ENCODE measurements at places on chromosomes 1 and 21. TPM values are rescaled to one million over a fixed set of nuclear protein-coding genes. Genes with fewer than 3 reads are reported as not detected.

OR2L8 gene
- total RNA-seq = not detected

RIMKLA gene
- total RNA-seq = 6.1 TPM

GBP3 gene
- total RNA-seq = 9.8 TPM

TRNP1 gene
- 0.99 TPM for total RNA-seq

THAP3 gene
- 22.1 TPM for total RNA-seq

NASP gene
- 252 TPM for total RNA-seq

PLA2G2D gene
- not detected for total RNA-seq

Data from activated CD8-positive, alpha-beta memory T cell treated with anti-CD3 and anti-CD28 coated beads for 36 hours (primary cell).